ENCODE measurements at places on chromosomes 2 and 18. TPM values are rescaled to one million over a fixed set of nuclear protein-coding genes. Genes with fewer than 3 reads are reported as not detected.
A peak's percentile ranks its signal among the peaks of the same experiment; 100 is the strongest.

Gene ADAM23
- total RNA-seq = 0.78 TPM

Gene EVA1A
- 2.3 TPM for total RNA-seq

Gene MOGAT1
- not detected for total RNA-seq

Gene AQP12A
- total RNA-seq = not detected

Gene RND3
- 63.5 TPM for total RNA-seq

Gene STK16
- total RNA-seq = 32.9 TPM

Gene ST8SIA3
- not detected for total RNA-seq

Gene SLC66A3
- 31.2 TPM for total RNA-seq

Gene ANKRD30B
- total RNA-seq = not detected

Gene DNMT3A
- 40.1 TPM for total RNA-seq

- DNase-seq = no peak
Observed at GRCh38 chr2:188851311-188851710, 122.9 kb upstream of the COL3A1 start.

- no peak for DNase-seq
Observed at GRCh38 chr18:68220458-68220857, 494.4 kb downstream of the TMX3 start.

GRCh38 chr2:223117533-223117932 lies 65.5 kb downstream of the KCNE4 start:
- no peak for DNase-seq

- no peak for DNase-seq
Observed at GRCh38 chr2:191923652-191923997, 76.7 kb upstream of the CAVIN2 start.

DNA sequence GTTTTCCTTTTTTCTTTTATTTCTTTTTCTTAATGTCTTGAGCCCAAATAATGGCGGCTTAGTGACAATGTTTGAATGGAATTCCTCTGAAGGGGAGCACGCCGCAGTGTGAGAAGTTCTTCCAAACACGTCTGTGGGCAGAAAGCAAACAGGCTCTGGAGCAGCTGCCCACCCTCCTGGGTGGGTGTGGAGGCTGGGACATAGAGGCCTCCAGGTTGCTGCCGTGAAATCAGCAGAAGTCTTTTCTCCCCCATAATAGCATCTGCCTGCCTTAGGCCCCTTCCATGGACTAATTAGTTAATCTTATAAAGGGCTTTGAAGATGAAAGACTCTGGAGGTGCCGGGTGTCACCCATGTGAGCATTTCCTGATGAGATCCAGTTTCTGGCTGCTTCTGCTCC lies 213.9 kb downstream of the SH3RF3 start:
- DNase-seq = no peak

DNA sequence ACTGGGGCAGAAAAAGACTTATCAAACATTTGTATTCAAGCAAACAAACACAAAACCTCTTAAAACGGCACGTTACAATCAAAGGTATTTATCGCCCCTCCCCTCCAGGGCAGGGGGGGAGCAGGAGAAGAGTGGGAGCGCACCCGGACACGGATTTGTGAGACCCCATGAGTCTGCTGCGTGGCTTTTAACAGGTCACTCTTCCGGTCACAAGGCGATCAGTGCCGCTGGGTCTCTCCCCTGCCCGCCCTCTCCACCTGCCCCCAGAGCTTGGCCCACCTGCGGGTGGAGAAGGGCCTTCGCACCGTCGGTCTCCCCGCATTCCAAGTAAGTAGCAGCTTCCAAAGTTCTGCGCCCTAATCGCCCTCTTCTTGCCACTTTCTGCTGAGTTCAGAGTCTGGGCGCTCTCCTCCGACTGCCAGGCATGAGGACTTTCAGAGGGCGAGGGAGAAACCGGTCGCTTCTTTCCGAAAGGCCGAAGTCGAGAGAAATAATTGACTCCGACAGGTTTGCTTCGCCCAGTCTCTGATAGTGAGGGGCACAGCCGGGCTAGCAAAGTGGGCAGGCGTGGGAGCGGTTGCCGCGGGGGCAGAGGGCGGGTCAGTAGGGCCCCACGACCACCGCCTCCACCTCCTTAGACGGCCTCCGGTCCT lies 800 bp downstream of the RPRM start:
- DNase-seq = no peak

- DNase-seq = no peak
Observed at GRCh38 chr18:60020107-60020925, 120.5 kb downstream of the PMAIP1 start.

DNA sequence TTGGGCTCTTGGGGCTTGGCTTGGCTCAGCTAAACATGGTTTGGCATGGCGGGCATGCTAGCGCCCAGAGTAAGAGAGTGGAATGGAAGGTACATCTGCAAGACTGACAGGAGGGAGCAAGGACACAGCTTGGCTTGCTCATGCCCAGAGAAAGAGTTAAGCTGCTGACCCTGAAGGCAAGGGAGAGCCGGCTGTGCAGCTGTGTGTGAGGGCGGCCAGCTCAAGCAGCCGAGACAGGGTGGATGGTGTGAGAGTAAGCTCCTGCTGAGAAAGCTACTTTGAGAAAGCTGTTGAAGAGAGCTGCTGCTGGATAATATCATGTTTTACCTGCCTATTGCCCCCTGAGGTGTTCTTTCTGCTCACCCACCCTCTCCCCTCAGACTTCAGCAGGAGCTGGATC lies 135.6 kb downstream of the CCBE1 start:
- DNase-seq = no peak

DNA sequence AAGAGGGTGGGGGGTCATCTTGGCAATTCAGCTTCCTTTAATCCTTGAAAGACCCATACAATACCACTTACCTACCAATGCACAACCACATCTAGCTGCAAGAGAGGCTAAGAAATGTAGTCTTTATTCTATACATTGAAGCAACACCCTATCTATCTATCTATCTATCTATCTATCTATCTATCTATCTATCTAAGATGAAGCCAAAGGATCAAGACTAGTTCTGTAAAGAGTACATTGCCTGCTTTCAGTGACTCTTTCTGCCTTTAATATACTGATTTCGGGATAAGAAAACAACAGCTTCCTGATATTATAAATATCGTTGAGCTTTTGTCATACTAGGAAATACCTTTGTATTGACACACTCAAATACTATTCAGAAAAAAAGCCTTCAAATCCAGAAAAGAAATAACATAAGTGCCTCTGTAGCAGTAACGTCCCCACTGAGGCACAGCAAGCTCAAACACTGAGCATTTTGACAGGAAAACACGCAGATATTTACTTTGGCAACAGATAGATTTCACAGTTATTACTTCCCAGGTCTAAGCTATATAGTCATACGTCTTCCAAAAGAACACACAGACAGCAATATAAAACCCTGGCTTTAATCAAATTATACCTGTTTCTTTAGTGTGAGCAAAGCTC lies 139.4 kb upstream of the SERTAD2 start:
- DNase-seq = no peak

DNA sequence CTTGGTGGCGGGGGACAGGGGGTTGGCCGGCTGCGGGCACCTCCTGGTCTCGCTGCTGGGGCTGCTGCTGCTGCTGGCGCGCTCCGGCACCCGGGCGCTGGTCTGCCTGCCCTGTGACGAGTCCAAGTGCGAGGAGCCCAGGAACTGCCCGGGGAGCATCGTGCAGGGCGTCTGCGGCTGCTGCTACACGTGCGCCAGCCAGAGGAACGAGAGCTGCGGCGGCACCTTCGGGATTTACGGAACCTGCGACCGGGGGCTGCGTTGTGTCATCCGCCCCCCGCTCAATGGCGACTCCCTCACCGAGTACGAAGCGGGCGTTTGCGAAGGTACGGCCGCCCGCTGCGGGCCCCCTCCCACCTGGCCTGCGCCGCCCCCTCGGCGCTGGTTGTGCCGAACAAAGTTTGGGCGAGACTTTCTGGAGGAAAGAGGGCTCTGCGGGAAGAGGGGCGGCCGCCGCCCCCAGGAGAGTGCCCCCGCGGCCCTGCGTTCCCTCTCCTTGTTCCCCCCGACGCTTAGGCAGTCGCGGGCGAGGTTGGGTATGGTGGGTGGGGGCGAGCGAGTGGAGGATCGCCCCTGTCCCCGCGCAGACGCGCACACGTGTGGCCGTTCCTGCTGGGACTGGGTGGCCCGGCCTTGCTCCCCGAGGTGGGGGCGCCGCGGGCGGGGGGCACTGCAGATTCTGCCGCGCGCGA lies 866 bp downstream of the CRIM1 start:
- DNase-seq = peak; percentile 57

DNA sequence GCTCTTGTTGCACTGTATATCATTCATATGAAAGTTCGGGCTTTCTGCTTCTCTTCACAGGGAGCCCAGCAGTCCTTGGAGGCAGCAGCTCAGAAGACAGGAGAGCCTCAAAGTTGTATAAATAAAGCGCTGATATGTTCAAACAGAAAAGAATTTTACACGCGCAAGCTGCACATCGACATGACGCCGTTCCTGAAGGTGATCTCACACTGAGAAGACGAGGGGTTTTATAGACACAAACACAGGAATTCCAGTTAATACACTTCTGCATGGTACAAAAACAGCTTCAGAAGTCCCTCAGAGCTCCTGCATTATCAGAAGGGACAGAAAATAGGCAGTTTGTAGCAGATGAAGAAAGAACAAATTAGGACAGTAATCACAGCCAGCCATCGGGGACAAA lies 81.6 kb downstream of the KIAA2012 start:
- no peak for DNase-seq

DNA sequence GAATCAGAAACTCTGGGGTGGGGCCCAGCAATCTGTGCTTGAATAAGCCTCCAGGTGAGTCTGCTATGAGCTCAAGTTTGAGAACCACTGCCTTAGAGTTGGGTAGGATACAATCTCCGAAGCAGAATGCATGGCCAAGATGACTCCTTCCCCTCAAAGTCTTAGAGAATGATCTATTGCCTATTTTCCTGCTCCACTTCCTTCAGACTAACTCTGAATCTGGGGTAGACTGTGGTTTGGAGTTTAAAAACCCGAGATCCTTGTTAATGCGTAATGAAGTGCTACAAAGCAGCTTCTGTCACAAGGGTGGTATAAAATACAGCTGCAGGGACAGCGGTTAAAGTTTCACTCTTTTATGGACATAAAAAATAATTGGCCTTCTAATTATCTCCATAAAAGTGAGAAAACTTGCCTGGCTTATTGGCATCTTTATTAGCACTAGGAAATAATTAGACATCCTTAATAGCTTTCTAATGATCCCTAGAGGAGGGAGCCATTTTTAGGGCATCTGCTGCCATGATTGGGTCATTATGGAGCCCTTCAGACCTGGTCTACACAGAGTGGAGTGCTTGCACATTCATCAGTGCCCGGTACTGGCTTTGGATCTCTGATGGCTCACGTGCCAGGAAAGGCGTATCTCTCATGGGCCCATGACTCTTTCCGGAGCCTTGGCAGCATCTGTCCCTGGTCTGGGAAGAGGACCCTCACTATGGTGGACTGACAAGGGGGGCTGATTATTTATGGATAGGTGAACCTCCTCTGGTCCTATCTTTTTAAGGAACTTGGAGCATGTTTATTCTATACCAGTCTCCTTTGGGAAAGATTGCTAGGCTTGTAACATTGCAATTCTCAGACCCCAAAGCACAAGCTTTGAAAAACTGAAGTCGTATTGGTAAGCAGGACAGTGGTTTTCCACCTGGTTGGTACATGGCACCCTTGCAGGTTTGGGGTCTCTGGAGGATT lies 28.2 kb downstream of the SIX2 start:
- DNase-seq = no peak

GRCh38 chr18:5463390-5463789 lies 80.4 kb downstream of the EPB41L3 start:
- DNase-seq = no peak

DNA sequence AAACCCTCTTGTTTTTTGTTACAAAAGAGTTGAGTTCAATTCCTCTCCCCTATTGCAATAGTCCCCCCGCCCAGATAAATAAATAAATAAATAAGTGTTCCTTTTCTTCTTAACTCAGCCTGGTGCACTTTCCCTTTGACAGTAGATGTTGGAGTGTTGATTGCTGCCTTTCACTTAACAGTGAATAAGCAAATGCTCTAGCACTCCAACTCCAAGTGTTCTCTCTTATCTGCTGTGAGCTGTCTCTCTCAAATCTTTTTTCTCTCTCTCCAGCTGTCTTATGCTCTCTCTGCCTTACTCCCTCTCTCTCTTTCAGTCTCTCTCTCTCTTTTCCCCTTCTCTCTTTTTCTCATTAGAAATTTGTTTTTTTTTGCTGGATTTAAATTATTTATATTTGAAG lies 216.7 kb downstream of the TMX3 start:
- DNase-seq = no peak

- DNase-seq = no peak
Observed at GRCh38 chr18:8242151-8242696, 367.0 kb upstream of the RAB12 start.

GRCh38 chr18:38940475-38940862 lies 1374.9 kb upstream of the CELF4 start:
- DNase-seq = no peak

DNA sequence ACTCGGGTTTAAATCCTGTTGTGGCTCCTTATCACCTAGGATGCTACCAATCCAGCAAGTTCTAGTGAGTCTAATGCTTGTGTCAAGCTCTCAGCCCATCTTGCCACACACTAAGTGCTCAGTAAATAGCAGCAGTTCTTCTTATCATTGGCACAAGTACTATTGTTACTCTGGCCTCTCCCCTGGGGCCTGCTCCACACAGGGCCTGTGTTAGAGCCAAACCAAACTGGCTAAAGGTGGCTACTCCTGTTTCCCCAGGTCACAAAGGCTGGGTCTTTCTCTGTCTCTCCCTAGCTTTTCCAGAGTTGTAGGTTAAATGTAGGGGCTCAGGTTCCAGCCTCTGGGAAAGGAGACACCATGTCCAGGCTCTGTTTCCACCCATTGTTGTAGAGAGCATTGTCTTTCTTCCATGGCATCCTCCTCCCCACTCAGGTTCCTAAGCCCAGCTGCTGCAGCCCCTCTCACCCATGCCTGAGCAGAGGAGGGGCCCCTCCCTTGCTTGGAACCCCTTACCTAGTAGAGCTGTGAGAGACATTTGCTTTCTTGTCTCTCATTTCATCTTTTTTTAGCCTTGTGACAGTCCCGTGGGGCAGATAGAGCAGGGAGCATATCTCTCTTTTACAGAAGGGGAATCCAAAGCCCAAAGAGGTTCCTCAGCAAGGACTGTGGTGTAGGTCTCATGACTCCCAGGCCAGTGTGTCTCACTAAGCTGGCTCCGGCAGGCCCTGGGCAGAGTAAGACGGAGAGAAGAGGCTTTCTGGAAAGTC lies 56.4 kb upstream of the OTOF start:
- no peak for DNase-seq

- no peak for DNase-seq
Observed at GRCh38 chr2:167729911-167730310, 517.5 kb downstream of the STK39 start.

GRCh38 chr18:58451115-58451971 lies 177.5 kb downstream of the ALPK2 start:
- no peak for DNase-seq

GRCh38 chr2:44040365-44040764 lies 44.6 kb upstream of the LRPPRC start:
- DNase-seq = no peak

DNA sequence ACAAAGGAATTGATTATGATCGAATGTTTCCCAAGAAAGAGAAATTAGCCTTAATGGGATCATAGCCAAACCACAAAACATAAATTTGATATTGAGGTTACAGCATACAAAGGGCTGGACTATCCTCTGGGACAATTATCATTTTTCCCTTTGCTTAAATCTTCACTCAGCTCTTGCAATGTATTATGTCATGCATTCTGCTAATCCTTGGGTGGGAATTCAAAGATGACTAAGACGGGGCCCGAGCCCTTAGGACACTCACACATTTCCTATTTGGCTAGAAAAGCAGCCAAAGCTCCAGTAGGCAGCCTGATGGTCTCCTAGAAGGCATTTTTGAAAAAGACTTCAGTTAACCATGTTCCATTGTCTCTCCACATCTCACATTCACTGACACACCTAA lies 17.2 kb upstream of the NMI start:
- DNase-seq = no peak

Measured in ureter (tissue), 1 donor.